HL-60 (cell line): ENCODE measurements at places on chromosomes 5 and 9.

DNA sequence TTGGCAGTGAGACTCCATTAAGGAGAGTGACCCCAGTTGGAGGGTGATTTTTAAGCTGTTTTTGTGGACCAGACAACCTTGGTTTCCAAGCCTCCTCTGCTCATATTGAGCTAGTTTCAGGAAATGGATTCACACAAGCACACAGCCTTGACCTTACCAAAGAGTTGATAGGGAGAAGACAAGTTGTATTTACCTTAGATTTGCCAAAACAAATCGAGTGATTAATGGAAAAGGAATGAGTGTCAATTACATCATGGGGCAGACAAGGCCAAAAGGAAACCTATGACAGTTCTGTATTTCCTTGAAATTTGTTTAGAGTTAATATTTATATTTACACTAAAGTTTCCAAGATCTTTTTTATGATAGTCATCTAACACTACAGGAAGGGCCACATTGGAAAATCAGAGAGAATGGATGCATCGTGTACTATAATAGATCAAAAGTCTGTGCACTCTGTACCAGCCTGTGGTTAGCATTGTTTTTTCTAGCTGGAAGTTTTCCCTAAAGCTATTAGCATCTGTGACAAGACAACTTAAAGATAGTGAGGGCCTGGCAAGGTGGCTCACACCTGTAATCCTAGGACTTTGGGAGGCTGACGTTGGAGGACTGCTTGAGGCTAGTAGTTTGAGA is 86.0 kb upstream of the FER start:
- DNase-seq: no peak

GRCh38 chr5:88952996-88953643 is 70.1 kb upstream of the MEF2C start:
- DNase-seq: no peak

DNA sequence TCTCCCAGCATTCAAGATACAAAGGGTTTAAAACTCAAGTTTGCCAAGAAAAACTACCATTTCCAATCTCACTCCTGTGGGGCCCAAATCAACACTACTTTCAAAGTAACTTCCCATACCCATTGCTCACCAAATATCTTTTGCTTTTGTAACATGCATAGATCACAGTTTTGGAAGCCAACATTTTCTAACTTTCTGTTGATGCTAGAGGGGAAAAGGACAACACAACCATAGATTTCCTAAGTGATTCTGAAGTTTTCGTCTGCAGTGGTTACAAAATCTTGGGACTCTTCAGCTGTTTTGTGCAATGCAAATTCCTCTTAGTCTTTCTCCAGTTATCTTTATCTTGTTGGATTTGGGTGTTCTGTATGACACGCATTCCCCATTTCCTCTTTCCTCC is 94.1 kb upstream of the PAPPA start:
- DNase-seq: no peak

DNA sequence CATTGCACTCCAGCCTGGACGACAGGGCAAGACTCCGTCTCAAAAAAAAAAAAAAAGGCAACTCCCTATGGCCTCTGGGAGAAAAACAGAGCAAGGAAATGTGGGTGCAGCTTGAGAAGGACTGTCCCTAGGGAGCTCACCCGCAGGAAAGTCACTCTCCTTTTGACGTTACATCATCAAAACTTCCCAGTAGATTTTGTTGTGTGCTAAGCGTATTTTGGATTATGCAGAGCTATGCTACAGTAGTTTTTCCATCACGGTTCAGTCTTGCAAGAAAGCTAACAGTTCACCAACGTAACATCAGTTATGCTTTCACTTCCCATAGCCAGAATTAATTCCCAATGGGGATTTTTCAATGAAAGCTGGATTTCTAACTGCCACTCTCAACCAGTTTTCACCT is 138.8 kb downstream of the HSD17B3 start:
- DNase-seq: peak; percentile 82

DNA sequence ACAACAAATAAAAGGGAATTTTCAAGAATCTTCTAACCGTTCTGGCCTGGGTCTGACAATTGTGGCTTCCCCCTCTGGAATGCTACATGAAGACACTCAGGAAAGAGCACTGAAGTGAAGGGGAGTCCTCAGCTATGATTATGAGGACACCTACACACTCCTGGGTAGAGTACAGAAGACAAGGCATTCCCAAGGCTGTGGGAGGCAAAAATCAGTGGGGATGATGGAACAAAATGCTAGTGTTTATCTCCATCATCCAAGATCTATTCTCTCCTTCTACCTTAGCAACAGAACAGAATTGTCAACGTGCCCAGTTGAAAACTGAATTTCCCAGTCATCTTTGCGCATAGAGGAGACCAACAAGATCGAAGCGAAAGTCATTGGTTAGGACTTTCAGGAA is 130.1 kb upstream of the LARP1 start:
- DNase-seq: no peak

GRCh38 chr5:176517053-176517661 is 20.0 kb downstream of the RNF44 start:
- DNase-seq: no peak

DNA sequence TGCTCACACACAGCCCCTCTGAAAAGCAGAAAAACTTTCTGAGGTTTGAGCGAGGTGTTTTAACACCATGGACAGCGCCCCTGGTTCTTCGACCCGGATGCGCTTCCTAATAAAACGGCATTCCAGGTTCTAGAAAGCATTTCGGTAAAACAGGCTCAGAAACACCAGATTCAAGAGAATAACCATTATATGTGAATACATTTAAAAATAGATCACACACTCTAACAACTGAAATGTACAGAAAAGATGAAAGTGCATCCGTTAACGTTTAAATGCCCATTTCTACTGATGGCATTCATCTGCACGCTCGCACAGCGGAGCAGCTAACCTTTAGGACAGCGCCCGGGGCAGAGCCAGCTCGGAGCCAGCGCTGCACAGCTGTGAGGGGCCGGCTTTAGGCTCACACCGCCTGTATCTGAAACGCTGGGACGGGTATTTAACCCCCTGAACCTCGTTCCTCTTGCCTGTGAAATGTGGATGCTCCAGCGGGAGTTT is 26.3 kb upstream of the TENT4A start:
- DNase-seq: no peak

- DNase-seq: no peak
Measured at GRCh38 chr5:36882250-36882649, 5.7 kb downstream of the NIPBL start.

DNA sequence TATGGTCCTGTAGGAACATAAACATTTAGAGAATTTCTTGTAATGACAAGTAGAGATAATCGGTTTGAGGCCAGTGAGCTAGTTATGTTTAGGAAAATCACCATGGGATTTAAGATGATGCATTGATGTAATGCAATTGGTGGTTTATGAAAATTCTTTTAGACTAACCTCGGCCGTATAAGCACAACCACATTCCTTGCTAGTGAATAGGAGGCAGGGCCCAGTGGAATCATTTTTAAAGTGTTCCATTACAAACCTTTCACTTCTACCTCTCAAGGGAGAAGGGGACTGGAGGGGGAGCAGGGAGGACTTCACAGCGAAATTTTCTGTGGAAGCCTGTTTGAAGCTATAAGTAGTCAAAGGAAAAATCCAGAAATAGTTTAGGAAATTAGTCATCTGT is 71.8 kb upstream of the NFIL3 start:
- no peak for DNase-seq

DNA sequence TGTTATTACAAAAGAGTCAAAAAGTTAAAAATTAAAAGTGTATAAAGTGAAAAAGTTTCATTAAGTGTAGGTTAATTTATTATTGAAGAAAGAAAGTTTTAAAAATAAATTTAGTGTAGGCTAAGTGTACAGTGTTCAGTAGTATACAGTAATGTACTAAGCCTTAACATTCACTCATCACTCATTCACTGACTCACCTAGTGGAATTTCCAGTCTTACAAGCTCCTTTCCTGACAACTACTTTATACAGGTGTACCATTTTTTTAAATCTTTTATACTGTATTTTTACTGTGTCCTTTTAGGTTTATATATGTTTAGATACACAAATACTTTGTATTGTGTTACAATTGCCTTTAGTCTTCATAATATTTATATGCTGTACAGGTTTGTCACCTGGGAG is 530.2 kb upstream of the FAM174A start:
- no peak for DNase-seq

- no peak for DNase-seq
Measured at GRCh38 chr5:32753051-32753450, 41.9 kb downstream of the NPR3 start.

GRCh38 chr9:130590305-130590704 is 10.9 kb downstream of the FUBP3 start:
- DNase-seq: no peak

- DNase-seq: no peak
Measured at GRCh38 chr9:21473236-21473635, 8.9 kb downstream of the IFNE start.

GRCh38 chr5:2256691-2257280 is 374.1 kb upstream of the IRX4 start:
- no peak for DNase-seq
